ENCODE measurements at places on chromosomes 11 and 22.

GRCh38 chr11:70411713-70412452 lies 13.6 kb downstream of the CTTN start:
- DNase-seq = no peak

- no peak for DNase-seq
Observed at GRCh38 chr11:7973011-7973410, 7.8 kb upstream of the NLRP10 start.

DNA sequence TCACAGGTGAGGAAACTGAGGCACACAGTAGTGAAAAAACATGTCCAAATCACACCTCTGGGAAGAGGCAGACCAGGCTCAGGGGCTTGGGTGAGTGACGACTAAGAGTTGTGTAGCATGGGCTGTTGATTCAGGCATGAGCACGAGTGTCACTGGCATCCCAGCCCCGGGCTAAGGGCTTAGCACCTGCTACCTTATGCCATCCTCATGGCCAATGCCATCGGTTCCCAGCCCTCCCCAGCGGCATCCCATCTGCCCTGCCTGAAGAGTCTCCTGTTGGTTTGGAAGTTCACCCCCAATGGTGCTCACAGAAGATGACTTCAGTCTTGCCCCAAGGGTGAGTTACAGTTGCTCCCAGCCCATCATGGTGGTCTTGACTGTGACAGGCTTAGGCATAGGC lies 22.4 kb downstream of the MB start:
- DNase-seq = no peak

- DNase-seq = no peak
Observed at GRCh38 chr11:68396516-68396915, 64.0 kb upstream of the PPP6R3 start.

GRCh38 chr11:103395612-103396011 lies 286.4 kb downstream of the DYNC2H1 start:
- no peak for DNase-seq

DNA sequence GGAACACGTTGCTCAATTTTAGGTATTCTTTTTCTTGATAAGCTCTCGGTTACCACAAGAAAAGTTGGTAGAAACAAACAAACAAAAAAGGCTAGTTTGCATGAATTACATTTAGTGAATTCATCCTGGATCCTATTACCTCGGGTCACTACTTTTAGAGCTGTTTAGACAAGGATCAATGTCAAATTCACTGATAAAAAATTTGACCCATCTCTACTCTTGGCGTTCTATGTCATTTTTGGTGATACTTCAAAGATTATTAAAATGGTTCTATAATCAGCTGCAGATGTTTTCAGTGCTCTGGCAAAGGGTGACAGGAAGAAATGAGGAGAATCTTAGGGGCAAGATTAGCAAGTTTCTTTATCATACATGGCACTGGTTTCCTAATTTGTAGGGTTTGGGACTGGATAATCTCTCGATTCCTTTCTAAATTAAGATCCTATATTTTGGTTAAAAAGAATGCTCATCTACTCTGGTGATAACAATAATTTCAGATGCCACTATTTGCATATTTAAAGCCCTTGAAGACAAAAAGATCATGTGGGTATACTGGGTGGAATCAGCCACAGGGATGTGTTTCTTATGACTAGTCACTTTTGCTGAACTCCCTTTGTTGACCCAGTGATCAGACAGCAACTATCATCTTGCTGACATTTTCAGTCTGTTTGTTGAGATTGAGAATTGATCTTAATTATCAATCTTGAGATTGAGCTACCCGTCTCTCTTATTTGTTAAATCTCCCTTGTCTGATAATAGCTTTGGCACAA lies 442.9 kb downstream of the AASDHPPT start:
- DNase-seq = no peak

DNA sequence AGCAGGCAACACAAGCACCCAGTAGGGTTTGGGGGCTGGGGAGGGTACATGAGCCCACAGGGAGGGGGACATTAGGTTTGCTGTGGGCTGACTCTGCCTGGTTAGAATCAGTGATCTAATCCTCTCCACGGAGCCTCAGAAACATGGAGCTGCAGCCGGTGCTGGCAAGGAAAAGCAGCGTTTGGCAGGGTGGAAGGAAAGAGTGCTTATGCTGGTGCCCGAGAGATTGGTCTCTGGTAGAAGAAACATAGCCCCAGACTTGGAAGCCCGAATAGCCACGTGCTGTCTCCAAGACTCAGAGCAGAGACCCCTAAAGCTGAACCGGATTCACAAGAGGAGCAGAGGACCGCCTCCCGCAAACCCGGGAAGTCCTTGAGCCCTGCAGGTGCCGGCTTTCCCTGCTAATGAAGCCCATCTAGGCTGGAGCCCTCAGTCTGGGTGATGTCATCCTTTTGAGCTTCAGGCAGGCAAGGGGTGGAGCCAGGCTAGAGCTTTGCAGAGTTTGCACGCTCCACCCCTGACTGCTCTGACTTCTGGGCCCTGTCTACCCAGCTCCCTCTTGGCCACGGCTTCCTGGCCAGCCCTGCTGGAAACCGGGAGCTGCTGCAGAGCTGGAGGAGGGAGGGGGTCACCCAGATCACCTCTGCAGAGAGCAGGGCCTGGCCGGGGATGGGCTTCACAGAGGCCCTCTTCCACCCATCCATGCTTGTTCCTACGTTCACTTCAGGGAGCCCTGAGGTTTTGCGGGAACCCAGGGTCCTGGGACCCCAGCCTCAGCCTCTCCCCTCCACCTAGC lies 35.0 kb upstream of the JAM3 start:
- no peak for DNase-seq

DNA sequence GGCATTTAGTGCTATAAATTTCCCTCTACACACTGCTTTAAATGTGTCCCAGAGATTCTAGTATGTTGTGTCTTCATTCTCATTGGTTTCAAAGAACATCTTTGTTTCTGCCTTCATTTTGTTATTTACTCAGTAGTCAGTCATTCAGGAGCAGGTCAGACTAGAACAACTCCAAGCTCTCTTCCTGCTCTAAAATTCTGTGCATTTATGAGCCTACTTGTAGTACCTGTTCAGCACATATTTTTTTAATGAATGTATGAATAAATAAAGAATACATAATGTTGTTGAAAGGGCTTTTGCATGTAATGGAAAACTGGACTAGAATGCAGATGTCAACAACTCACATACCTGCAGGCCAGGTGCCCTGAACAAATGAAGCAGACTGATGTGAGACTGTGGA lies 13.7 kb upstream of the HEPHL1 start:
- DNase-seq = no peak

DNA sequence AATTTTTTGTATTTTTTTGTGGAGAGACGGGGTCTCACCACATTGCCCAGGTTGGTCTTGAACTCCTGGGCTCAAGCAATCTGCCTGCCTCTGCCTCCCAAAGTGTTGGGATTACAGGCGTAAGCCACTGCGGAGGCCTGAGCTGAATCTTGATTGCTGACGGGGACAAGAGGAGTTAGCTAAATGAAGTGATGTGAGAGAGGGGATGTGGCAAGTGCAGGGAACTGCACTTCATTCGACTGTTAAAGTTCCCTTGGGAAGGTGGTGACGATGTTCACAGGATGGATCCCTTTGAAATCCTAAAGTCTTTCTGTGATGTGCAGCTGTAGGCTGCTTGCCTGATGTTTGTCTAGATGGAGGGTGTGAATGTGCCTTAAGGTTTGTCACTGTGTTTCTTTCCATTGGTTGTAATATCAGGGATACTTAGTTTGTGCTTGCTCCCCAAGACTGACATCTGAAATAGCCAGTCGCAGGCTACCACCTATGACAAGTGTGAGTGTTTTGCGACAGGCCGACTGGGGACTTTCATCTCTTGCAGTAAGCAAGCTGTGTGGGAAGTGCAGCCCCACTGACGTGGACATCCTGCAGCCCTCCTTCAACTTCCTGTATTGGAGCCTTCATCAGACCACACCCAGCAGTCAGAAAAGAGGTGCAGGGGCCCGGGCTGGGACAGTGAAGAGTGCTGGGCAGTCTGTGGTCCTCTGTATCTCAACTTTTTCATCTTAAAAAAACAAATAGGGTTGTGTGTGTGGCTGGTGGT lies 19.6 kb upstream of the CCDC134 start:
- peak; percentile 74 for DNase-seq

DNA sequence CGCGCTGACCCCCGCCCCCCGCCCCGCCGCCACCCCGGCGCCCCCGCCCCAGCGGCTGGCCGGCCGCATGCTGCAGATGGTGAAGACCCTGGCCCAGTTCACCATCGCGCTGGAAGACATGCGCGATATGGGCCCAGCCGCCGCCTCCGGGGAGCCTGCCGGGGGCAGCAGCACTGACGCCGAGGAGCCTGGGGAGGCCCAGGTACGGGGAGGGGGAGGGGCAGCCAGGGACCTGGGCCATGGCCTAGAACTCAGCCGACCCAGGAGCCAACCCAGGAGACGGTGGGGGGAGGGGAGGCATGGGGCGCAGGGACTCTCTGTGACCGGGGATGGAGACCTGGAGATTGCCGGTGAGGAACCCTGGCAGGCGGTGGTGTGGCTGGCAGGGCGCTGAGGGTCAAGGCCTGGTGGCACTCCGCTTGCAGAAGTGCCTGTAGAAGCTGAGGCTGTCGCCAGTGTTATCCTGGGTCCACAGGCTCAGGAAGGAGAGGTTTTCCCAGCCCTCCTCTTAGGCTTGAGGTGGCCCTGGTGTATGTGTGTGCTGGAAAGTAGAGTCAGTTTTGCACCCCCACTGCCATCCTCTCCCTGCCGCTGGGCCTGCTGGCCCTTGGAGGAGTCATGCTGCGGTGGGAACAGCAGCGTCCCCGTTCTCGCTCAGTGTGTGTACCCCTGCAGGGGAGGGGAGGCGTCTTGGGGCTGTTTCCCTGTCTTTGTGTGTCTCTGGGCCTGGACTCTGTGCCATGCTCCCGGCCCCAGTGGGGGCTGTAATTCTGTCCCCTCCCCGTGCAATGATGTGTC lies 32.9 kb upstream of the RELT start:
- DNase-seq = no peak

DNA sequence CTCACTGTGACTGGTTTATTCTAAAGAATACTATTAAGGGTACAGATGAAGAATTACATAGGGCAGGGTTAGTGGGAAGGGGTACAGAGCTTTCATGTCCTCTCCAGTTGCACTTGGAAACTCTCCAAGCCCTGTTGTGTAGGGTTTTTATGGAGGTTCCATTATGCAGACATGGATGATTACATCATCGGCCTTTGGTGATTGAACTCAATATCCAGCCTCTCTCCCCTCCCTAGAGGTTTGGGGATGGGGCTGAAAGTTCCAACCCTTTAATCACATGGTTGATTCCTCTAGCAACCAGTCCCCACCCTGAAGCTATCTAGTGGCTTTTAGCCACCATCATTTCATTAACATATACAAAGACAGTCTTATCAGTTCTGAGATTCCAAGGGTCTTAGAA lies 472.6 kb downstream of the BUD13 start:
- DNase-seq = no peak

- no peak for DNase-seq
Observed at GRCh38 chr22:49966041-49966773, 5.6 kb downstream of the PIM3 start.

DNA sequence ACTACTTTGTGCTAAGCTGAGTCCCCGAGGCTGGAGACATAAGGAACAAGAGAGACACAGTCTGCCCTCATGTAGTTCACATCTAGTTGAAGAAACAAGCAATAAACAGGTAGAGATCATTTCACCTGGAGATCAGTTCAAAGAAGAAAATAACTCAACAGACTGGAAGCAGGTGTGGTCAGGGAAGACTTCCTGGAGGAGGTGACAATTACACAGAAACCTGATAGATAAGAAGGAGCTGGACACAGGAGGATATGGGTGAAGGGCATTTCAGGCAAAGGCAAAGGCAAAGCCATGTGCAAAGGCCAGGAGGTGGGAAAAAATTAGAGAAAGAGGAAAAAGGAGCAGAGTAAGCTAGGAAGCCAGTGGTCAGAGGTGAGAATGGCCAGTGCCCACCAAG lies 115.6 kb downstream of the MN1 start:
- no peak for DNase-seq

GRCh38 chr11:113839842-113840241 lies 35.5 kb downstream of the USP28 start:
- DNase-seq = no peak

DNA sequence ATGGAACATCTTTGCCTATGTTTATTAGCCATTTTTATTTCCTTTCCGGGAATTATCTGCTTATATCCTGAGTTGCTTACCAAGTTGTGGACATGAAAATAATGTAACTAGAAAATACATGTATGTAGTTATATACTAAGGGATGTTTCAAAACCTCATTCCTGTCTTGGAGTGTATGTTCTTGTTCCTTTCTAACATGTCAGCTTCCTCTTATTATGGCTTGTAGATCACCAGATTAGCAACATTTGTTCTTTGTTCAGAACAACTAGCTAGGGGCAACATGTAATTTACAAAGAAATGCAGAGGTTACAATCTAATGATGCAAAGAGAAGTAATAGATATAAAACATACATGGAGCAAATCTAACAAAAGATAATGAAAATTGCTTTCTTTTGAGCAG lies 13.1 kb upstream of the TMEM123 start:
- DNase-seq = no peak

DNA sequence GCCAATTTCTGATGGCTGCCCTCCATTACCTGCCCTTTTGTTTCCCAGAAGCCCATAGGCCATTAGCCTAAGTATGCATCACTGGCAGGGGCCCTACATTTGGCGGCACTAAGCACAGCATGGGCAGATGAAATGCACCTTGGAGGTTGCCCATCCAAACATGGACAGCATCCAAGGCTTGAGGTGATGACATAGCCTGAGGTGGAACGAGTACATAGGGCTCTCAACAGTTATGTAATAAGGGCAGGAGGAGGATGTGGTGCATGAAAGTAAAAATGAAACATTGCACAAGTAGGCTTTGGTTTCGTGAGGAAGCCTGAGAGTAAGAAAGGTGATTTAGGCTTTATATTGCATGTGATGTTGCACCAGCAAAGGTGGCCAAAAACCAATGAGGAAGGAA lies 148.1 kb downstream of the FAM76B start:
- DNase-seq = no peak

GRCh38 chr11:831961-832528 lies 707 bp upstream of the CD151 start:
- DNase-seq = no peak

DNA sequence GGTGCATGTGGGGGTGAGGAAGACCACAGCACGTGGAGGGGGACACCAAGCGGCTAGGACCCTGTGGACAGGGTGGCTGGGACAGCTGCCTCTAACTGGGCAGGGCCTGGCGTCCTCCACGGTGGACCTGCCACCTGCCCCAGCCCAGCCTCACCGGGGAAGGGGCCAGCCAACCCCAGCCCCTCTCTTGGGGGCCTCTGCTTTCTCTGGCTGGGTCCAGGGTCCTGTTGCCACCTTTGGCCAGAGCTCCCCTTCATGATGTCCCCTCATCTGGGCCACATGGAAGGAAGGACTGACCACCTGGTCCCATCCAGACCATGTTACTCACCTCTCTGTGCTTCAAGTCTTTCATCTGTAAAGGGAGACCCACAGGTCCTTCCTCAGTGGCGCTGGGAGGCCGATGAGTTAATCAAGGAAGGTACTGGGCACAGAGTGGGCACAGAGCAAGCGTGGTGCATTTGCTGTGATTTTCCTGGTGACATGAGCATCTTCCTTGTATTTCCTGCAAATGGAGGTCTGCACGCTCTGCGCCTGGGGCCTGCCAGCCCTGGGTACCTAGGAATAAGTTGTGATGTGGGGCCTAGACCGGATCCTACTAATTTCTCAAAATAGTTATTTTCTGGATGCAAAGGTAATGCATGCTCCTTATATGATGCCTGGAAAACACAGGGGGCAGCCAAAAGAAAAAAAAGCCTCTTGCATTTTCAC lies 538.4 kb downstream of the TBC1D22A start:
- no peak for DNase-seq

GRCh38 chr22:42443240-42444076 lies 11.3 kb upstream of the NFAM1 start:
- no peak for DNase-seq

Measured in stimulated activated CD4-positive, alpha-beta T cell treated with anti-CD3 and anti-CD28 coated beads, TNF-alpha, amount 100 ng/mL, for 1 hour (primary cell).